ENCODE measurements at places on chromosomes 6 and 20.

DNA sequence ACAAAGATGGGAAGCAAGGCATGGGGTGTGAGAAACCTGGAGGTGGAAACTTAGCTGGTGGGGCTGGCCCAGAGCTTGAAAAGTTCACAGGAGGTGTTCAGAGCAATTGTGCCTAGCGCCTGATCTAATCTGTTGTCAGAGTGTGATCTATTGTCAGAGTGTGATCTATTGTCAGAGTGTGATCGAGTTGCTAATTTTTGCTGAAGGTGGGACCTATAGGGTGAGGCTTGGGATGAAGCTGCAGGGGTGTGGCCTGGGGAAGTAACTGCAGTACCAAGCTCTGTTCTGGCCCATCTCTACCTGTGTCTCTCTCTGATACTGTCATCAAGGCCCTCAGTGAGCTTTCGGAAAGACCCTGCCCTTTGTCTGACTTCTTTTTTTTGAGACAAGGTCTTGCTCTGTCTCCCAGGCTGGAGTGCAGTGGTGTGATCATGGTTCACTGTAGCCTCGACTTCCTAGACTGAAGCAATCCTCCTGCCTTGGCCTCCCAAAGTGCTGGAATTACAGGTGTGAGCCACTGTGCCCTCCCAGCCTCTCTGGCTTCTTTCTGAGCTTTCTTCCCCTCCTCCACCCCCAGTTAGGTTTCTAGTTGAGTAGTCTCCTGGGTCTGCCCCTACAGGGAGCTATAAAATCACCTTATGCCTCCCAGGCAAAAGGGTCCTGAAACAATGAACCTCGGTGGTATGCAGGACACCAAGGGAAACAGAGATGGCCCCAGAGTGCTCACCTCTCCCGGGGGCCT, 150.8 kb upstream of the RNF24 start:
- no peak for DNase-seq

DNA sequence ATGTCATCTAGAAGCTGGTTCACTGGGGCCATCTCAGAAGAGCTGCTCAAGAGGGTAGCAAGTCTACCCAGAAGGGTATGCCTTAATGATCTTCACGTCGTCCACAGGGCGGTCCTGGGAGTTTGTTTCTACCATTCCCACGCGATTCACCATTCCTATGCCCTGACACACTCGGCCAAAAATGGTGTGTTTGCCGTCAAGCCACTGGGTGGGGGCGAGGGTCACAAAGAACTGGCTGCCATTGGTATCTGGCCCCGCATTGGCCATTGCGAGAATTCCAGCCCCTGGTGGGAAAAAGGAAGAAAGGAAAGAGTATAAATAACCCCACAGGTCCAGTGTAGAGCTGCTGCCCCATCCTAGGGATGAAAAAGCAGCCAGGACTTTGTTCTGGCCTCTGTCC, 16.5 kb upstream of the CPNE5 start:
- DNase-seq: no peak

DNA sequence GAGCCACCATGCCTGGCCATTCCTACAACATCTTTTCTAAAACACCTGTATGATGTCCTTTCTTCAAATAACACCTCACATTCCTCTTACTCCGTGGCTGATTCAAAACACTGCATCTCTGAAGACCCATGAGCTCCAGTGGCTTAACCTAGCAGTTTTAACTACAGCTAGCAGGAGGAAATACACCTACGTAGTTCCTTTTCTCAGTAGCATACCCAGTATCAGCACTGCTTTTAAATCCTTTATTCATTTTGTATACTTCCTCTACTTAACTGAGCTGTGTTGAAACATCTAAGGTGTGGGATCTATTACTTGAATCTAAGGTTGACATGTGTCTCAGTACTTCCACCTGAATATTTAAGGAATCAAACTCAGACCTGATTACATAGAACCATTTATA, 113.6 kb upstream of the CCDC28A start:
- DNase-seq: no peak

- no peak for DNase-seq
Observed at GRCh38 chr6:1424306-1424927, 35.0 kb downstream of the FOXF2 start.

Data from putamen (tissue), 1 donor.